ENCODE measurements at places on chromosomes 6 and 20.

GRCh38 chr6:3328796-3329195 lies 70.0 kb downstream of the PSMG4 start:
- no peak for DNase-seq

DNA sequence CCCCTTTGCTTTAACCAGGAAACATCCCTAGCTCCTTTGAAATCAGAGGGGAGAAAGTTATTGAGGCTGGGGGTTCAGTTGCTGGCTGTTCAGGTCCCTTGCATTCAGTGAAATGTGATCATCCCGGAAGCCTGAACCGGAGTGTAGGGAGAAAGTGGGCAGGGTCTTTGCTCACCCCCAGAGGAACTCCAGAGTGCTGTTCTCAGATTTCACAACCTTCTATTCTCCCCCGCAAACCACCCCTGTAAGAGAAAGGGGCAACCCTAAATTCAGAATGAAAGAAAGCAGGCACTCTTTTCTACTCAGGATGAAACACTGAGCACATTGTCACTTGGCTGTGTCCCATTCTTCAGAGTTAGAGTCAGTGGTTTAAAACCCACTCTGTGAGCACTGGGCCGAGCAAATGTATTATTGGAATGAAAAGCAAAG lies 139.8 kb downstream of the KHDC1L start:
- DNase-seq: no peak

DNA sequence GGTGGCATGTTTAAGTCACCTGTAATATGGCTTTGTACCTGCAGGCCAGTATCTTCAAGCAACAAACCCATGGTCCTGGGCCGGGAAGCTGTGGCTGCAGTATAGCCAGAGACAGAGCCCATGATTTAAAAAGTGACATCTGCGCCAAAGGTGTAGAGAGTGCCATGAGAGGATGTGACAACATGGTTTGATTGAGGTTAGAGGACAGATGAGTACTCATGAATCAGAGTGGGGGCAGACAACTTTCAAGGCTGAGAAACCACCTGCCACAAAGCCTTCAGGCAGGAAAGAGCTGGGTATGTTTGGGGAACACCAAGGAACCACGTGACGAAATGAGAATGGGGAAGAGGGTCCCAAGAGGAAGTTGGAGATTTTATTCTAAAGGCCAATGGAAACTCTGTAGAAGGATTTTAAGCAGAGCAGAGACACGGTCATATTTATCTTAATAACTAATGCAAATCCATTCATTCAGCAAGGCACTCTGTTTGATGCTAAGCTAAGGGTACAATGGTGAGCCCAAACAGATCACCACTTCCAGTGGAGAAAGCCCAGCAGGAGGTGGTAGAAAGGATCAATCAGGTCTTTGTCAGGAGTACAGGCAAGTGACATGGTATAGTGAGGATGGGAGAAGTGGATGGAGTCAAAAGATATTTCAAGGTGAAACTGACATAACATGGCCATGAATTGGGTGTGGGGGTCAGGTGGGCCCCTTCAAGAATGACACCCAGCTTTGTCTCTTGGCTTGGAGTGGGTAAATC lies 3.4 kb upstream of the MICAL1 start:
- peak; percentile 52 for DNase-seq

- DNase-seq: no peak
Measured at GRCh38 chr6:26743157-26743821, 83.7 kb upstream of the ZNF322 start.

- no peak for DNase-seq
Measured at GRCh38 chr6:46539866-46540265, 48.6 kb upstream of the RCAN2 start.

GRCh38 chr6:1042583-1043457 lies 269.1 kb upstream of the FOXQ1 start:
- DNase-seq: no peak

All from activated CD8-positive, alpha-beta memory T cell treated with anti-CD3 and anti-CD28 coated beads, Interleukin-2, amount 50 U/mL, for 4 hours (primary cell).